ENCODE measurements at places on chromosomes 2 and 18. TPM values are rescaled to one million over a fixed set of nuclear protein-coding genes. Genes with fewer than 3 reads are reported as not detected.

DNA sequence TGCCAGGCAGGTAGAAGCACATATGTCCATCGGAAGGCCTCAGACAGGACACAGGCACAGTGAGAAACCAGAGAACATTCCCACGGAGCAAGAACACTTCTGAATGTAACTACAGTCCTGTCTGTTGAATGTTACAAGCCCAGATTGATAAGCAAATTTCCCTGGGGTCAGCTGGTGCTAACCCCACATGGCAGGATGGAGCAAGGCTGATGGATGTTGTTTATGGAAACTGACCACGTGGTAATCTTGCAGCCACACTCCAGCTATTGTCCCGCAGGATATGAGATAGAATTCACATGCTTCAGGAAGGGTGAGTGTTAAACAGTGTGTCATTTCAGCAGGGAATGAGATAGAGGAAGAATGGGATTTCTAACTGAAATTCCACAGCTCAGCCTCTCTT lies 138.8 kb upstream of the COPS8 start:
- H3K27me3 ChIP-seq, result peaks cover 12% of the 10 kb centered on the region
- no peaks in the 10 kb centered on the region for H3K4me1 ChIP-seq
- no peaks in the 10 kb centered on the region for H3K36me3 ChIP-seq
- H3K4me3 ChIP-seq, result no peak overlapping the region
- no peak for DNase-seq
- H3K27ac ChIP-seq, result no peak overlapping the region

DNA sequence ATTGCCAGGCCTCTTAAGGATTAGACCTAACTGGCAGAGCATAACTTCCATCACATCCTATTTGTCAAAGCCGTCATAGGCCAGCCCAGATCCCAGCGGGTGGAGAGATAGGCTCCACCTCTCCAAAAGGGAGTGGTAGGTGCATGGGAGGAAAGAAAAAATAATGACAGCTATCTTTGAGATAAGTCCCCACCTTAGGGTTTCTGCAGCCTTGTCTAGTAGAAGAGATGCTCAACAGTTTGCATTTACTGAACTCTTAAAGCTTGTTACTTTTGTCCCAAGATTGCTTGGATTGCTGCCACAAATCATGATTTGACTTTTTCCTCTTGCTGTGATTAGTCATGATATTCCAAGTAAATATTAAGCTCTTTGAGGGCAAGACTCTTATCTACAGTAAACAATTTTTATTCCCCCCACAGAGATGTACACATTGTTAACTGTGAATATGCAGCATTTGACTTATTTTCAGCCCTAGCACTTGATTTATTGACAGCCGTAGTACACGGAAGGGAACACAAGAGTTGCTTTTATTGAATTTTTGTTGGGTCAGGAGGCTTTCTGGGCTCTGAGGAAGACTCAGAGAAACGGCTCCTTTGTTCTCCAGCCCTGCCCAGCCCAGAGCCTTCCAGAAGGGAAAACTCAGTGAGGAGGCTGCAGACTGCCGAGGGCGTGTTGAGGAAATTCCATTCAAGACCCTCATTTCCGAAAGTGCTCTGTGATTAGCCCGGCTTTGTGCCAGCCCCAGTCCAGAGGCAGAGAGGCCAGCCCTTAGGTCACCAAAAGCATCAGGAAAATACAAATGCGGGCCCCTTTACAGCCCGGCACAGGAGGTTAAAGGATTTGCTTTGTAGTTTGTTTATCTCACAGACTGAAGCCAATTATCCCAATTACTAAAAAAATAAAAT lies 75.5 kb upstream of the ZNF532 start:
- H3K27me3 ChIP-seq, result peaks cover 30% of the 10 kb centered on the region
- H3K36me3 ChIP-seq, result no peaks in the 10 kb centered on the region
- DNase-seq, result no peak
- H3K4me1 ChIP-seq, result no peaks in the 10 kb centered on the region
- no peak overlapping the region for H3K27ac ChIP-seq
- no peak overlapping the region for H3K4me3 ChIP-seq

- H3K4me3 ChIP-seq, result no peak overlapping the region
- H3K4me1 ChIP-seq, result no peaks in the 10 kb centered on the region
- DNase-seq, result no peak
- H3K27me3 ChIP-seq, result no peaks in the 10 kb centered on the region
- peaks cover 75% of the 10 kb centered on the region for H3K36me3 ChIP-seq
Measured at GRCh38 chr2:274503-274902, 9.8 kb downstream of the ACP1 start.

GRCh38 chr18:5106730-5107129 lies 90.3 kb downstream of the AKAIN1 start:
- no peak for DNase-seq
- no peaks in the 10 kb centered on the region for H3K36me3 ChIP-seq
- H3K4me3 ChIP-seq, result no peak overlapping the region
- no peaks in the 10 kb centered on the region for H3K27me3 ChIP-seq
- H3K4me1 ChIP-seq, result no peaks in the 10 kb centered on the region
- no peak overlapping the region for H3K27ac ChIP-seq

The RAD51AP2 gene
- not detected for total RNA-seq

Data from T-cell (primary cell).